ENCODE measurements at places on chromosomes 12 and 14. TPM values are rescaled to one million over a fixed set of nuclear protein-coding genes. Genes with fewer than 3 reads are reported as not detected.

GRCh38 chr14:65286443-65286842, 126.1 kb upstream of the FUT8 start:
- DNase-seq = no peak

DNA sequence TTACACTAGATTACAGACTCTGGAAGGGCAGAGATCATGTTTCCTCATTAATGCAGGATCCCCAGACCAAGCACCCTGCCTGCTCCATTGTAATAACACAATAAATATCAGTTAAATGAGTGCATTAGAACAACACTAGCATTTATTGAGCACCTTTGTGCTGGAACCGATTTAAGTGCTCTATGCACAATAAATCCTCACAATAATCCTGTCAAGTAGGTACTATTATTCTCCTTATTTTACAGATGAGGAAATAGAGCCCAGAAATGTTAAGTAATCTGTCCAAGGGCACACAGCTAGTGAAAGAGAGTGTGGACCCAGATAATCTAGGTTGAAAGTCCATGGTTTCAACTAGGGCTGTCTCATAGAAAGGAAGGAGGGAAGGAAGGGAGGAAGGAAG, 69.8 kb downstream of the MAP1LC3B2 start:
- no peak for DNase-seq

Gene KITLG
- total RNA-seq = not detected

Gene ALG10B
- total RNA-seq = 6.6 TPM

DNA sequence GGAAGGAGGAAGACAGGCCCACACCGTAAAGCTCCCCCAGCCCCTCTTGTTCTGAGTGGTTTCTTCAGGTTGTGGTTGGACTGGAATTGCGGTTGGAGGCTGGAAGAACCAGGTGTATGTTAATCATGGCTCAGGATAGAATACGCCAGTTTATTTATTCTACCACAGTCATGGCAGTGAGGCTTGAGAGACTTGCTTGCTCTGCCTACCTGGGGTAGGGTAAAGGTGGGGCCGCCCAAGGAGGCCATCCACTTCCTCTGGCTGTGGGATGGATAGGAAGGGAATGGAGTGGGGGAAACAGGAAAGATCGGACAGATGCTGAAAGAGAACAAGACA, 8.1 kb downstream of the SHMT2 start:
- DNase-seq = no peak
